ENCODE measurements at places on chromosomes 11 and 22.

- DNase-seq, result no peak
Measured at GRCh38 chr11:126165757-126166156, 45.7 kb downstream of the RPUSD4 start.

- no peak for DNase-seq
Measured at GRCh38 chr22:43313244-43313889, 29.8 kb downstream of the SCUBE1 start.

- DNase-seq, result no peak
Measured at GRCh38 chr11:2837096-2837601, 48.4 kb downstream of the CDKN1C start.

GRCh38 chr11:2951231-2952110 is 22.3 kb upstream of the PHLDA2 start:
- no peak for DNase-seq

DNA sequence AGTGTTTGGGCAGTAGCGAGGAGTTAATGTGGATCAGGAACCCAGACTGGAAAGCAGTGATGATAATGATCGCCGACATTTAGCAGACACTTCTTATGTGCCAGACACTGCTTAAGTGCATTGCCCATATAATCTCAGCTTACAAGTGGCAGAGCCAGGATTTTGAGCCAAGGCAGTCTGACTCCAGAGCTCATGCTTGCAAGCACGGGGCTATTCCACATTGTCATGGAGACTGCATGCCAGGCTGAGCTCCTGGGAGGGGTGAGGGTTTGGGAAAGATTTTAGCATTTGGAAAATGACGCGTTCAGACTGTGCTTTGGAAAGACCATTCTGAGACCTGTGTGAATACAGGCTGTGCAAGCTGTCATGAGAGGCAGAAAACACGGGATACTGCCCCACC is 302.7 kb downstream of the DDX10 start:
- DNase-seq, result no peak

DNA sequence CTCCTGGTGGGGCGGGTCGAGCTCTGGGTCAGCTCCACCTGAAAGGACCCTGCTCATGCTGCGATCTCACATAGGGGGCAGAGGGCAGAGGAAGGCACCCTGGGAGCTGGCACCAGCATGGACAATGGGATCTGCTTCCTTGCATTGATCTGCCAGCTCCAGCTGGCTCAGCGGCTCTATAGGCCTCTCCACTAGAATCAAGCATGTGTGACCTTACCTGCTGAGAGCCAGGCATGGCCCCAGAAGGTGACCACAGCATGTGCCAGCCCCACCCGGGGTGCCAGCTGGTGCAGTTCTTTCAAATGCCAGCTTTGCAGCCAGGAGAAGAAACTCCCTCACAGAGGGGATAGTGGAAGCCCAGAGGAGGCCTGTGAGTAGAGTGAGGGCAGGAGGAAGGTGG is 22.0 kb upstream of the KLHL35 start:
- DNase-seq, result no peak

GRCh38 chr11:282630-283360 is 4.6 kb downstream of the NLRP6 start:
- DNase-seq, result no peak

DNA sequence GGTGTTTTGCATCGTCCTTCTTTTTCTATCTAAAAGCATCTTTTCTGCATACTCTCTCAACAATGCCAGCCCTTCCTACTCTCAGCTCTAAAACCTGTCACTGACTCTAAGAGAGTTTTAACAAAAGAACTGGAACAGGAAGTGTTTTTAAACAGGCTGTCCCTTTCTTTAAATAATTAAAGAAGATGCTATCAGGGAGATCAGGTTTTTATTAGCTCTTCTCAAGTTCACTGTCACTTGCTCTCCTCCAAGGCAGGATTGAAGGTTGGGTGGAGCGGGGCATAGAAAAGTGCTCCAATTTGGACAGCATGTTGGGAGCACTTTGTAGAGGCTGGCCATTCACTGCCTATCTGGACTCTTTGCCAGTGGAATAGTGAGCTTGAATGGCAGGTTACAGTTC is 56.4 kb upstream of the BARX2 start:
- no peak for DNase-seq

DNA sequence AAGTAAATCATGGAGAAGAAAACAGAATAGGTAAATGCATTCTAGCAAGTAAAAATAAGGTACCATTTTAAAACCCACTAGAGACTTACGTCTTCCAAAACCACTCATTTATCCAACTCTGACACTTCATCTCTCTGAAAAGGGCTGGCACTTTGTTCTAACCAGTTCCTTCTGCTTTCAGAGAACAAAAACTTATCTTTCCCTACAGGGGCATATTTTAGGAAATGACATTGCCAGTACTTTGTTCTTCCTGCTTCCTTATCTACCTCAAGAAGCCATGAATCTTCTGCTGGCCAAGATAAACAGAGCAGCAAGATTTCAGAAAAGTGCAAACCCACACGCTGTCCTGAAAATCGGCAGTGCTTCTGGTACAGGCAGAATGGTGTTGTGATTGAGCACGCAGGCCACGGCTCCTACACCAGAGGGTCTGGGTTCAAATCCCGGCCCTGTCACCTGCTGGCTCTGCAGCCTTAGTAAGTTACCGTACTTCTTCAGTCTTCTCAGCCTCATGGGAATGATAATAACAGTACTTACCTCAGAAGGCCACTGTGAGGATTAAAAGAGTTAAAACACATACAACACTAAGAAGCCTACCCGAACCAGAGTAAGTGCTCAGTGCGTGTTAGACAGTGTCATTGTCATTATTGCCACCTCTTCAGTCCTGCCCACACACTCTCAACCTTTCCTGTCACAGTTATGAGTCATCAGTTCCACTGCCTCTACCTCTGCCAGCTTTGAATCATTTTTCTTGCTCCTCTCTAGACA is 11.0 kb downstream of the MPZL3 start:
- DNase-seq, result peak; percentile 91

- no peak for DNase-seq
Measured at GRCh38 chr11:95149651-95150364, 60.2 kb downstream of the ENDOD1 start.

- DNase-seq, result no peak
Measured at GRCh38 chr11:11396301-11397035, 43.4 kb upstream of the CSNK2A3 start.

DNA sequence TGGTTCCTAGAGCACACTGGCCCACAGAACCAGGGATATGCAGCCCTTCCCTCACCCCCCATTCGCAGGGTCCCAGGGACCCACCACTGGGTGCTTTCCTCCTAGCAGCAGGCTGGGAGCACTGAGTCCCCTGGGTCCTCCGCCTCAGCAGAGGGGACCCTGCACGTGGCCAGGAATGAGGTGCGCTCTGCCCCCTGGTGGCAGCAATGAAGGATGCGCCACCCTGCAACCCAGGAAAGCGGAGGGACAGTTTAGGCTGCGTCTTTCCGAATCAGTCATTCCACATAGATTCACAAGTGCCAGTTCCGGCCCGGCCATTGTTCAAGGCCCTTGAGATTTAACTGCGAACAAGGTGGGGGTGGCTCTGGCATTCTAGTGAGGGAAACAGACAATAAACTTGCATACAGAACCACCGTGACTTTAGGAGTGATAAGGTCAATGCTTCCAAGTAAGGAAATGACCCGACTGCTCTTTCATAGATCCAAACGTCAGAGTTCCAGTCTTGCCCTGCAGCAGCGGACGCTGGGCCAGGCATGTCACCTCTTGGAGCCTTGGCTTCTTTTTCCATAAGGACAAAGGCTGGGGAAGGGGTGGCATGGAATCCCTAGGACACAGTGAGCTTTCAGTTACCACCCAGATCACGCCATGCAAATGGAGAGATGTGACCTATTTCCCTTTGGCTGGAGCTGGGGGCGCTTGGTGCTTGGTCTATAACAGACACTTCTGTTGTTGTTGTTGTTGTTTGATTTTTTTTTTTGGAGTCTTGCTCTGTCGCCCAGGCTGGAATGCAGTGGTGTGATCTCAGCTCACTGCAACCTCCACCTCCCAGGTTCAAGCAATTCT is 7.7 kb downstream of the RIN1 start:
- peak; percentile 62 for DNase-seq

DNA sequence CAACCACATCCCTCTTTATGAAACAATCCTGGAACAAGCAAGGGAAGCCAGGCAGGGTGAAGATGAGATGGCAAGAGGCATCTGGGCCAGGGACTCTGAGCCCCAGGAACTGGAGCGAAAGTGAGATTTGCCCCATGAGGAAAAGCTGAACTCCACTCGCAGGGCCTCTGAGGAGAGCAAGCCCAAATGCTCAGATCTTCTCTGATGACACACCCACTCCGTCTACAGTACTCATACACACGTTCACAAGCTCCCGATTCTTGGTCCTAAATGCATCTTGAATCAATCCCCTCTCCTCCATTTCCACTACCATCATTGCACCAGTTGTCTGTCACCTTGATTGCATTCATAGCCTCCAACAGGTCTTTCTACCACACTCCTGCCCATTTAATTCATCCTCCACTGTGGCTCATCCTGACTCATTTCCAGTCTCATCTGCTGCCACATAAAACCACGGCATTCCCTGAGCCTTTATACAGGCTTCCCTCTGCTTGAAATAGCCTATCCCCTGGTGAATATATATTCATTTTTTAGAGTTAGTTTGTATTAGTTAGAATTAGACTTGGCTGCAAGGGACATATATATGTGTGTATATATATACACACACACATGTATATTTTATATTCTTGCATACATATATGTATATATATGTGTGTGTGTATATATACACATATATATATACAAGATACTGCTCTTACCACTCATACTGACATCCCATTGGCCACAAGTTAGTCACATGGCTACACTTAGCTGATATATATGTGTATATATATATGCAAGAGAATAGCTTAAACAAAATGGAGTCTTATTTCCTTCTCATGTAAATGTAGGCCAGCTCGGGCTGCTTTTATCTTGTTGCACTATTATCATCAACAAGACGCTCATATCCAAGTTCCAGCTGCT is 1.4 kb upstream of the APOA5 start:
- no peak for DNase-seq

GRCh38 chr11:47317064-47317828 is 35.3 kb downstream of the MYBPC3 start:
- no peak for DNase-seq

DNA sequence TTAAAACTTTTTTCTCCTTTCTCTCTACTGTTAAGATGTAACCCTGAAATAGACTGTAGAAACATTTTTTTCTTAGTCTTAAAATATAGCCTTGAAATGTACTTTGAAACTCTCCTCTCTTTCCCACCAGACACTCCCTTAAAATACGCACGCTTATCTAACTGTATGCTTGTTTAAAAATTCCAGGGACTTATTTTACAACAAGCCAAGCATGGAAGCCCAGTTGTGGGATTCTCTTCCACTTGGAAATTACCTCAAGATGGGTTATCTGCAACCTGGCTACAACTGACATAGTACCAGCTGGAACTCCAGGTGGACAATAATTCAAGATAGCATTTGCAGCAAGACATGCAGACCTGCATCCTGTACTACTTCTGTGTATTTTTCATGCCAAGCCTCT is 12.1 kb upstream of the CHORDC1 start:
- DNase-seq, result no peak

DNA sequence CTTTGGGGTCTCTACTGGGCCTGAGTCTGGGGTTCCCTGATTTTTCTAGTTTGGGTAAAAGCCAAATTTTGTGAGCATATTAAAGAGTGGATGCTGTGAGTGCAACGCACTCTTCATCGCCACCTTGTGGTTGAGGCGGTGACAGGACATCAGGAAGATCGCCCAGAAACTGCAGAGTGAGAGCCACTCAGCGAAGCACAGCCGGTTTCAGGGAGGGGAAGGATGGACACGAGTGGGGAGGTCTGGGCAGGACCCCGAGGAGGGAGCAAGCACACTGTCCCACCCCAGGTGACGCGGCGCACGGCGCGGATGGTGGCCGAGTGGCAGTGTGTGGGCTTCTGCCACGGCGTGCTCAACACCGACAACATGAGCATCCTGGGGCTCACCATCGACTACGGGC is 9.1 kb downstream of the SELENOO start:
- peak; percentile 46 for DNase-seq

DNA sequence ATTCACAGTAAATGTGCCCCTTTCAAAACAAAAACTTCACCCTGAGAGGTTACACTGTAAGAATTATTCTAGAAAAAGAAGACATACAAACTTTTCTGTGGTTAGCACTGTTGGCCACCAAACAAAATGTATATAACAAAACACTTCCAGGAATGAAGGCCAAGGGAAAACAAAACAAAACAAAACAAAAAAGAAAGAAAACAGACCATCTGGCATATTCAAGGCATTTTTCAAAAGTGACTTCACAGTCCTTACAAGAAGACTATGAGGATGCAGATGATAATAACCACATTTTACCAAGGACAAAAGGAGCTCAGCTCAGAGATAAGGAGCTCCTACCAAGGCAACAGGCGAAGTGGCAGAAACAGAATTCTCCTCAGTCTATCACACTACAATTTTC is 24.9 kb downstream of the CTSC start:
- DNase-seq, result no peak

DNA sequence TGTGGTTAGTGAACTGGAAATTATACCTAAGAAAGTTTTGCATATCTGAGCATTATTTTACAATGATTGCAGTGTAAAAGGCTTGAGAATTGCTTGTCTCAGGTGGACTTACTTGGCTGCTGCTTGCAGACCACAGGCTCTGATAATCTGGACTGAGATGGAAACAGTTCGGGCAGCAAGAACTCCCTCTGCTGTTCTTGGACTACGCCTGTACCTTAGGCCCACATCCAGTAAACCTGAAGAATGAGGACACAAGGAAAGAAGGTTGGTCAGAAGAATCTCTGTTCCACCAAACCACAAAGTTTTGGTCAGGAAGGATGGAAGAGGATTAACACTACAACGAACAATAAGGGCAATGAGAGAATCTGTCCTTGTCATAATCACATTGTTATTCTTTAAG is 80.1 kb downstream of the C2CD3 start:
- DNase-seq, result no peak

GRCh38 chr11:69368119-69368880 is 74.3 kb downstream of the MYEOV start:
- DNase-seq, result no peak

- no peak for DNase-seq
Measured at GRCh38 chr11:126547161-126547560, 191.7 kb downstream of the ST3GAL4 start.

DNA sequence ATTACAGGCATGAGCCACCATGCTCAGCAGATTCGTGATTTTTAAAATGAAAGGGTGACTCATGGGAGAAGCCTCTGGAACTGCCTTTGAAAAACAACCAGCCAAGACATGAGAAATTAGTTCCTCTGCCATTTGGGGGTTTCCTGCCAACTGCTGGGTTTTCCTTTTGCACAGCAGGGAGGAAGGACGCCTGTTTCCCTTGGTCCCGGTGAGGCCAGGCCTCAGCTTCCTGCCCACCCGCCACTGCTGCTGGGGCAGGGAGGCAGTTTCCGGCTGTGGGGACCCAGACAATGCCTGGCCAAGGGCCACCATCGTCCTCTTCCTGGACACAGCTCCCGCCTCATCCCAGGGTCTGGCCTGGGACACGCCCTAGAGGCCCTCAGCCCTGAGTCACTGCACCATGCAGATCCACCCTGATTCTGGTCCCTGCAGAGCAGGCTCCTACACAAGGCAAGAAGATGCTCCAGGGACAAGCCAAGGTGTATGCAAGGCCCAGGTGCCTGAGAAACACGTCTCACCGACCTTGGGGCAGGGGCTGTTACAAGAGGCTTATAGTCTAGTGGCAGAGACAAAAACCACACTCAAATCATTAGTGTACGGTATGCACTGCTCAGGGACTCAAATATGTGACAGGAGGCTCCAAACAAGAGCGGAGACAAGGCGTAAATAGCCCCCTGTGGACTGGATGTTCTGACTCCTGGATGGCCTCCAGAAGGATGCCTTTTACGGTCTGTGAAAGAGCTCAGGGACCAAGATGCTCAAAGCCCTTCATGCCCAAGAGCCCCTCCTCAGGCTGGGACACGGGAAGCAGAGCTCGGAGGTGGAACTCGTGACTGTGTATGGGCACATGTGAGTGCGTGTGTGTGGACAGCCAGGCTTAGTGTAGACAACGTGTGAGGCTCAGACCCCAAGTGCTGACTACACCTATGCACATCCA is 10.0 kb downstream of the PPM1F start:
- peak; percentile 92 for DNase-seq

Data from KG1 (cell line).